NCI-H1092 (cell line): ENCODE measurements at places on chromosomes 7 and 10.
A peak's percentile ranks its signal among the peaks of the same experiment; 100 is the strongest.

GRCh38 chr10:73771722-73772280, 10.0 kb upstream of the CHCHD1 start:
- DNase-seq = peak; percentile 17

- DNase-seq = no peak
Measured at GRCh38 chr10:35339942-35340341, 3.6 kb downstream of the CCNY start.

GRCh38 chr7:155685791-155686160, 41.3 kb downstream of the RBM33 start:
- DNase-seq = no peak

DNA sequence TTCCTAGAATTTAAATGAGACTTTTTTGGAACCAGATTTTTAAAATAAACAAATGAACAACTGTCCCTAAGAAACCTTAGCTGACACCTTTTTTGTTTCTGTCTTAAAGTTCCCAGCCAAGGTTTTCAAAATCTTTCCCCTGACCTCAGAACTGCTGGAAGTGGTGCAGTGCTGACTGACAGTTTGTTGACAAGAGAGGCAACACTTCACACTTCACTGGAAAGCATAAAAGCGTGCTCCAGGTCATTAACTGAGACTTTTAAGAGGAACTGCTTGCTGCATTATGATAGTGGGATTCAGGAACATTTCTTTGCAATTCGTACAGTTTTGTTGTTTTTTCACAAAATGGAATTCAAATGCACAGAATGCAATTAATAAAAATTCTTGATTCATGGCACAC, 36.2 kb downstream of the SYPL1 start:
- no peak for DNase-seq

GRCh38 chr7:44897309-44897708, 12.0 kb upstream of the PURB start:
- DNase-seq = no peak

GRCh38 chr7:22696541-22697228, 30.3 kb upstream of the IL6 start:
- no peak for DNase-seq

GRCh38 chr7:77442636-77443035, 26.5 kb upstream of the GSAP start:
- no peak for DNase-seq

- DNase-seq = no peak
Measured at GRCh38 chr7:94378356-94378755, 16.3 kb upstream of the COL1A2 start.

DNA sequence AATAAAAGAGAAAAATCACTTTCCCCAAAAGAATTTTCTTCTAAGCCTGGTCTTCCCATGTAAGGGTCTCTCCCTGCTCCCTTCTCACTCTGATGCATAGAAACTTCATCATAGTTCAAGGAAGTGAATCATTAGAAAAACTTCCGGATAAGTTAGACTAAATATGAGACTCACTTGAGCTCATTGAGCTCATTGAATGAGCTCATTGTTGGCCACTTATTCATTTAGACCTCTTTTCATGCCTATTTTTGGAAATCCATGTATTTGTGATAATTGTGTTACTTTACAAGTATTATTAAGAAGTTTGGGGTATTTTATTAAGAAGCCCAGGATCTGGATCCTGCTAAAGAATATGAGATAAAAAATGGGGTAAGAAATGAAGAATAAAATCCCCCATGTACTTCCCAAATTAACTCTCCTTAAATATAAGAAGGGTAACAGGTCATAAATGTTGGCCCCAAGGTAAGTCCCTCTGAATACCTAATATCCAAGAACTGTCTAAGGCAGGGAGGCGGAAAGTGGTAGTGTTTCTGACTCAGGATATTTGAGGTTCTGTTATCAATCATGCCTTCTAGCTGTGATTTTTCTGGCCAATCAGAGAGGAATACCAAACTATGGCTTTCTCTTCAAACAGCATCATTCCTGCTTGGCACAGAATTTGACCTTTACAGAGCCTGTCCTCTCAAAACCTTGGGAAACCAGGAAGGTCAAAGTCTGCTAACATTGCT, 236.5 kb upstream of the PTN start:
- no peak for DNase-seq

- no peak for DNase-seq
Measured at GRCh38 chr7:18844735-18845134, 272.7 kb downstream of the TWIST1 start.

GRCh38 chr10:21161647-21162046, 264.5 kb upstream of the NEBL start:
- no peak for DNase-seq

DNA sequence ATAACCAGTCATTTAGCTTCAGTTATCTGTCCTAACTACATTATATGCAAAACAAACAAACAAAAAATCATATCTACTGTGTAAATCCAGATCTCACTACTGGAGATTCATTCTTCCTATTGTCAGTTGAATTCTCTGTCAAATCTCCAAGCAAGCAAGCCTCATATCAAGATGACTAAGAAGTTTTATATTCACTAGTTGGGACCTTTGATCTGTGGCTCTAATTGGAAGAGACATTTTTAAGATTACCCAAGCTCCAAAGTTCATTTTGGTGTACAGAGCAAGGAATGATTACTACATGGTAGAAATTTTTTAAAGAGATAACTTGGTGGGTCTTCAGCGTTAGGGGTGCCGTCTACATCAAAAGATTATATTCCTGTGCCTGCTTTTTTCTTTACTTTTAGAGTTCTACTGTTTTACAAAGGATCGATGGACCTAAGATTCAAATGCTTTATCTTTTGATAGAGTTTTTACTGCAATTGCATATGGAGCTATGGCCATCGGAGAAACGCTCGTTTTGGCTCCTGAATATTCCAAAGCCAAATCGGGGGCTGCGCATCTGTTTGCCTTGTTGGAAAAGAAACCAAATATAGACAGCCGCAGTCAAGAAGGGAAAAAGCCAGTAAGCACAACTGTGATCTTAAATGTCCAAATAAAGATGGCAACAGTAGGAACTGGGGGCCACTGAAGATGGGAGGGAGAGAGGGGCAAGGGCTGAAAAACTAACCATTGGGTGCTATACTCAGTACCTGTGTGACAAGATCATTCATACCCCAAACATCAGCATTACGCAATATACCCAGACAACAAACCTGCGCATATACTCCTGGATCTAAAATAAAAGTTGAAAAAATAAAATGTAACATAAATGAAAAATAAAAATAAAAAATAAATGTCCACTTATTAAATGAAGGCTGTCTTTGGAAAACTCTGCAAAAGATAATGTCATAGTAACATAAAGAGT, 47.9 kb downstream of the SP8 start:
- no peak for DNase-seq

DNA sequence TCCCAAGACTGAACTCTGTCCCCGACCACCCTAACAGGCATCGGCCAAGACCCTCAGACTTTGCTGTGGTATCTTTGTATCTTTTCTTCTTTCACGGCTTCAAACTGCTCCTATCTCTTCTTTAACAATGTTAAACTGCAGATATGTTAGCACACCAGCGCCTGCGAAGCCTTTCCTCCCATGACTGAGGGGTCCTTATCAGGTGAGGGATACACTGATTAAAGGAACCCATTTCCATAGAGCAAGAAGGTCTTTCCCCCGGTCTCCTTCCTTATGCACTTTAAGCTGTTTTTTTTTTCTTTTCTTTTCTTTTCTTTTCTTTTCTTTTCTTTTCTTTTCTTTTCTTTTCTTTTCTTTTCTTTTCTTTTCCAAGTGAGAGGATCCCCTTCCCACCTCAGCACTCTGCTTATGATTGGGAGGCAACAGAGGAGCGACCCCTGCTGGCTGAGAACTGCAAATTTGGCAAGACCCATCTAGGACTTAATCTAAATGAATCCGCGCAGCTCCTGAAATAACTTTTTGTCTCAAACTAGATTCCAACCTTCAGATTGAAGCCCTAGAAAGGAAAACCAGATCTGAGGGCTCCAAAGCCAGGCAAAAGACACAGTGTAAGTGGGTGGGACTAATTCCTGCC, 109.9 kb downstream of the ITGB8 start:
- no peak for DNase-seq

DNA sequence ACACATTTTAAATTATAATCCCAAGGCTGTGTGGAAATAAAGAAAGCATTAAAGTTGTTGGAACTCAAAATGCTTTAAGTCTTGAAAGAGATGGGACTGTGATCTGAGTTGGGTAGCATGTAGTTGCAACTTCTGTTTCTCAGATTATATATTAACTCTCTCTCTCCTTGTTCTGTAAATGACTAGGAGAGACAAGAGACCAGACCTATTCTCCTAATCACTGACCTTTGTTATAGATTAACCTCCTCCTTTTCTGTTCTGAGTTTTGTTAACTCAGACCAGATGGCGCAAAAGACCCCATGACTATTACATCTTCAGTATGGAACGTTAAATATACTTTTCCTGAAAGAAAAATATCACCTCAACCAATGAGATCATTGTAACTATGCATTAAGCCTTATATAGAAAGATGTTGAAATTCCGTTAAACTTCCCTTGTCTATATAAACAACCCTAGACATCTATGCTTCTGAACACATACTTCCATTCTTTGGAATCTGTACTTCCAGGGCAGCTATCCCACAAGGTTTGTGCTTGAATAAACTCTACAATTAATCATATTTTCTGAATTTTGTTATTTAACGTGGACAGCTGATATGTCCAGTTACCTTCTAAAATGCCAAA, 143.5 kb upstream of the TRIM24 start:
- DNase-seq = no peak

DNA sequence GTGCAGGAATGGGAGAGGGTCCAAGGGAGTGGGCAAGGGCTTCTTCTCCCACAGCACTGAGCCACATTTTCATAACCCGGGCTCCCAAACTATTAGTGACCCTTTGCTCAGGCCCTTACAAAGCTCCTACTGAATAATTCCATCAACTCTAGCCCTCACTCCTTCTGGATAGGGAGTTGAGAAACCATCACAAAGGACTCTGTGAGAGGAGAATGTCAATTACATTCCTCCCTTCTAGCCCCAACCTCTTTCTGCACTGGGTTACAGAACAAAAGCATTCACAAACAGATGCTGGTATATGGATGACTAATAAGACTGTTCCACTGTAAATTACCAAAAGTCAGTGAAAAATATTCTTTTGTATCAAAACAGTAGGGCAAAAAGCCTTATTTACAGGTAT, 203.7 kb downstream of the SORCS1 start:
- DNase-seq = no peak

DNA sequence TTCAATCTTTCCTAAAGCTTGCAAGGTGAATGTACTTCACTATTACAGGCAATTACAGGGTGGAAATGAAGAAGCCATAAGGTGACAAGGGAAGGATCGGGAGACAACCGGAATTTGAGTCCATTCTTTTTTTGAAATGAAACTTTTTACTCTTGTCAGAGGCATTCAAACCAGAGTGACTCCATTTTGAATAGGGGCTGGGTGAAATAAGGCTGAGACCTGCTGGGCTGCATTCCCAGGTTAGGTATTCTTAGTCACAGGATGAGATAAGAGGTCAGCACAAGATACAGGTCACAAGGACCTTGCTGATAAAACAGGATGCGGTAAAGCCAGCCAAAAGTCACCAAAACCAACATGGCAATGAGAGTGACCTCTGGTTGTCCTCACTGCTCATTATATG, 363.3 kb downstream of the TYW1 start:
- no peak for DNase-seq

DNA sequence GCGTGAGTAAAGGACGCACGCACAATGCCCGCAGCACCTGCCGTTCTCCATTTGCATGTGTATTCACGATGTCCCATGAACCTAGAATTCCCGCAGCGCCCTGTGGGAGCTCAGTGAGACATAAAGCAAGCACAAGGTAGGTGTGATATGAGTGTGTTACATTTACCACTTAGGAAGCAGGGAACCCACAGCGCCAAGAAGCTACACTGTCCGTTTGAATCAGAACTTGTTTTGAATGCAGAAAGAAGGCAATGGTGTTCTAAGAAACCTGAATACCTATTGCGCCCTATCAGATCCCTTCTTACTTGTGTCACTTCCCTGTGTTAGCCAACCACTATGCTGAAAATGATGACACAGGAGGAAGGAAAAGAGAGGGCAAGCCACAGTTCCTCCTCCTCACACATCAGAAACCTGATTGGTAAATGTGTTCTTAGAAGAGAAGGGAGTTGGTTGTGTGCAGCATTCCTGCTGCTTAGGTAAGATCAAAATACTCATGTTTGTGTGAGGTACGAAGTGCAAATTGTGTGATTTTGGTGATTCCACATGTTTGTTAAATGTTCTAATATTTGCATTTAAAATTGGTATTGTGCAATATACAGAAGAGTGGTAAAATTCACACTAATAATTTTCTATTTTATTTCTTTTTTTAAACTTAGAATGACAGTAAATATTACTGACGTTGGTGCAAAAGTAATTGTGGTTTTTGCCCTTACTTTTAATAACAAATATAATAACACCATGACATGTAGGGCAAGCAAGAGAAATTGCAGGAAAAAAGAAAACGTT, 185.4 kb downstream of the SEC23IP start:
- DNase-seq = no peak

GRCh38 chr7:1888425-1888824, 218.3 kb downstream of the ELFN1 start:
- DNase-seq = no peak

- DNase-seq = no peak
Measured at GRCh38 chr10:90462749-90463470, 394.9 kb downstream of the HTR7 start.

GRCh38 chr7:155481764-155482163, 23.8 kb downstream of the EN2 start:
- no peak for DNase-seq

GRCh38 chr7:31100871-31101270, 48.8 kb downstream of the ADCYAP1R1 start:
- DNase-seq = no peak

DNA sequence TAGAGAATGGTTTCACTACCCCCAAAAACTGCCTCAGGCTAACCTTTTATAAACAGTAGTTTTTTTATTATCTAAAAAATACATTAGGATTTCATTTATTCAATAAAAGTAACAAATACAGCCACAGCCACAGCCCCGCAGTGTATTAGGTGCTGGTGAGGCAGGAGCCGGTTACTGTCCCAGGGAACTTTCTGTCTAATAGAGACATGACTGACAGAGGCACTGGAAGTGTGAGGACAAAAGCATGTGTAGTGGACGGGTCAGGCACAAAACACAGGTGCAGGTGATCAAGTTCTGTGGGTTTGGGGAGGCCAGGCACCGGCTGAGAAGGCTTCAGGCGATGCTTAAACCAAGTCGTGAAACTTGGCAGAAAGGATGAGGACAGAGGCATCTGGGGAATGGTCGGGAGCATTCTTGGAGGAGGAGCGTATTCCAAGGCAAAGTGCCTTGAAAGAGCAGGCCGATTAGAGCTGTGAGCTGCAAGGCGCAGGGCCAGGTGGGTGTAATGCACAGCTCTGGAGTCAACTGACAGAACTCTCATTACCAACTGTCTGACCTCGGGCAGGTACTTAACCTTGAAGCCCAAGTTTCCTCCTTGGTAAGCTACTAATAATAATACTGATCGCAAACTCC, 138.2 kb downstream of the USP6NL start:
- no peak for DNase-seq
